ENCODE measurements at places on chromosomes 12 and 14.

DNA sequence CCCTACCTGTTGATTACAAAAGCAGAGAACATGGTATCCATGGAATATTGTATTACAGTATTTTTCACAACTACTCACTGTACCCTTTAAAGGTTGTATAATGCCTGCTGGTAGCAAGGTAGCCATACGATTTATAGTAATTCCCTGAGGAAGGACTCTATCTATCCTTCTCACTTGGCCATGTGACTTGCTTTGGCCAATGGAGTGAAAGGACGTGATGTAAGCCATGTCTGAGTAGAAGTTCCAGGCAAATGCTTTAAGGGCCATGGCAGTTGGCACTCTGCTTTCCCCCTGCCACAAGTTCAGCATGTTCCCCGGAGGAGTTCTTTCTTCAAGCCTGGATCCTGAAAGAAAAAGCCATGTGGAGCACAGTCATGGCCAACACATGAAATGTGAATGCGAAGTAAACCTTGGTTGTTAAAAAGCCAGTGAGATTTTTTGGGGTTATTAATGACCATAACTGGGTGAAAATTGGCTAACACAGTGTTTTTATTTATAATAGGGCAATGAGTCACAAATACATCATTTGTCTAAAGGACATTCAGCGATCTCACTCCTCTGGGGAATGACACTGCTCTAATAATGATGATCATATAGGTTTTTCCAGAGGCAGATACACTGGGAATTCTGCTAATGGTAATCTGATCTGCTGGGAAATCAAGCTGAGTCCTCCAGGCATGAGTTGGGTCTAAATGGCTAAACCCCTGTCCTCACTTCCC lies 67.4 kb upstream of the SLC38A2 start:
- no peak for DNase-seq

GRCh38 chr12:124518051-124518932 lies 49.1 kb downstream of the NCOR2 start:
- DNase-seq: peak; percentile 95

DNA sequence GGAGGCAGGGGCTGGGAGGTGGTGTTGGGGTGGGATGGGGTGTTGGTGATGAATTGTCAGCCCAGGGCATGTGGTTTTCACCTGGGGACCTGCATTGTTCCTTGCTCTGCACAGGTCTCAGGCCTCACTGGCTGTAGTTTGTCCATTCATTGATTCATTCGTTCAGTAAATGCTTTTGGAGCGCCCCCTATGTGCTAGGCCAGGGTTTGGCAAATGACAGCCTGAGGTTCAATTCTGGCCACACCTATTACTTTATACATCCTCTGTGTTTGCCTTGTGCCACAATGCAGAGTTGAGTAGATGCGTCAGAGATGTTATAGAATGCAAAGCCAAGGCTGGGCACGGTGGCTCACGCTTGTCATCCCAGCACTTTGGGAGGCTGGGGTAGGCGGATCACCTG lies 4.7 kb downstream of the ADCK1 start:
- DNase-seq: no peak

- DNase-seq: no peak
Measured at GRCh38 chr12:74644681-74645080, 107.0 kb downstream of the ATXN7L3B start.

- no peak for DNase-seq
Measured at GRCh38 chr12:121536899-121537813, 43.7 kb downstream of the KDM2B start.

GRCh38 chr14:65991104-65991503 lies 495.1 kb upstream of the CCDC196 start:
- DNase-seq: no peak

GRCh38 chr12:62301080-62301798 lies 41.0 kb downstream of the USP15 start:
- DNase-seq: no peak

GRCh38 chr14:22188318-22188717 lies 400.7 kb downstream of the DAD1 start:
- DNase-seq: no peak

DNA sequence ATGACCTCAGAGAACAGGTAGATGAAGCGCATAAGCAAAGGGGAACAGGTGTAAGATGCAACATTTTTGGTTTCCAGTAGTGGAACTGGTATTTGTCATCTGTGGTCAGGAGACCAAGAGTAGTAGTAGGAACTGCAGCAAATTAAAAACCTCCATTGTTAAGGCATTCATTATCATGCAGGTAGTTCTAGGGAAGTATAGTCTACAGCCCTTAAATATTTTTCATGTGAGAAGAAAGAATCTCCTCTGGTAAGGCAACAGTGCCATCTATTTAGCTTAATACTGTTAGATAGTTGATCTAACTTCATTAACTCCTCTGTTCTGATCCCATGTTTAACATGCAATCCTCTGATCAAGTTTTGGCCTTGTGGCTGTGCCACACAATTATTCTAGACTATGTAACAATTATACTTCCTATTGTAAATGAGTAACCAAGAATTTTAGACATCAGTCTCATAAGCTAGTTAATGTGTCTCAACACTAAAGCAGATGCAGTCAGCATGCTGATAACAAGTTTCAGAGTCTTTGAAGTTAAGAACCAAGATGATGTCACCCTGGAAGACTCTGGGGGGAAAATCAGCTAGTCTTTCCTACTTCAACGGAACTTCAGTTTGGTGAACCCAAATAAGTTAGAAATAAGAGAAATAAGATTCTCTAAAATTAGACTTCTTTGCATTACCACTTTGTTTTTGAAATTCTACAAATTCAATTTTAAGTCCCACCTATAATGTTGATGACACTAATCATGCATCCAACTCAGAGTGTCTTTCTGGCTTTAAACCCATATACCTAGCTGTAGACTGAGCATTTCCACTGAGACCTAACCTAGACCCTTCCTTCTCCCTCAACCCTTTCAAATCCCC lies 70.9 kb downstream of the STXBP6 start:
- DNase-seq: peak; percentile 43

- DNase-seq: no peak
Measured at GRCh38 chr12:18899678-18900317, 161.9 kb downstream of the CAPZA3 start.

- no peak for DNase-seq
Measured at GRCh38 chr12:75848431-75848925, 183.1 kb downstream of the PHLDA1 start.

DNA sequence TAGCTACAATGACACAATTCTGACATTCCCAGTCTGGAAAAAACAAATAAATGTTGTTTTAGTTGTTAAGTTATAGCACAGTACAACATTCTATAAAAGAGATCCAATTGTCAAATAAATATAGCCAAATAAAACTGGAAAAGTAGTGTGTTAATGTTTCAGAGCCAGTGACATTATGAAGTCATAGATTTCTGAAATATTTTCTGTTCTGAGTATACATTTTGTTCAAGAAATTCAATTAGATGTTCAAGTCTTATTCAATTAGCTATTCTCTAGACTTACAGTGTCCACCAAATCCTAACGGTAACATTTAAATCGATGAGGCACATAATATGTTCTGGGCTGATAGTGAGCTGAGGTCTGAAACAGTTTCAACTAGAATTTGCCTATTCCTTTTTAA lies 196.1 kb upstream of the ABCD2 start:
- DNase-seq: no peak

GRCh38 chr12:47507221-47507620 lies 198.6 kb downstream of the RPAP3 start:
- no peak for DNase-seq

GRCh38 chr12:29026419-29026818 lies 122.7 kb upstream of the FAR2 start:
- no peak for DNase-seq

- peak; percentile 15 for DNase-seq
Measured at GRCh38 chr12:69330475-69331473, 17.4 kb upstream of the LYZ start.

GRCh38 chr12:6461401-6462233 lies 8.9 kb downstream of the VAMP1 start:
- no peak for DNase-seq

DNA sequence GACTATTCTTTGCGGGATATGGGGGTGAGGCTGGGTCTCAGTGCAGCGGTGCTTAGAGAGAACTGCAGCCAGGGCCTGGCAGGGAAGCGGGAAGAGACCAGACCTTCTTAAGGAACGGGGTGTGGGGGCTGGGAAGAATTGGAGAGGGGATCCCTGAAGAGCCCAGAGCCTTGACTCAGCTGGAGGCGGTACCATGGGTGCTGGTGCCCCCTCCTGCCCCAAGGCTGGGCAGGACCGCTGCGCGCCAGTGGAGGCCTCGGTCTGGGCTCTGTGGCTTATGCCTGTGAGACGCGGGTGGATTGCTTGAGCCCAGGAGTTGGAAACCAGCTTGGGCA lies 1.3 kb upstream of the RNU7-1 start:
- no peak for DNase-seq

GRCh38 chr12:75658901-75659823 lies 147.8 kb upstream of the KRR1 start:
- peak; percentile 61 for DNase-seq

DNA sequence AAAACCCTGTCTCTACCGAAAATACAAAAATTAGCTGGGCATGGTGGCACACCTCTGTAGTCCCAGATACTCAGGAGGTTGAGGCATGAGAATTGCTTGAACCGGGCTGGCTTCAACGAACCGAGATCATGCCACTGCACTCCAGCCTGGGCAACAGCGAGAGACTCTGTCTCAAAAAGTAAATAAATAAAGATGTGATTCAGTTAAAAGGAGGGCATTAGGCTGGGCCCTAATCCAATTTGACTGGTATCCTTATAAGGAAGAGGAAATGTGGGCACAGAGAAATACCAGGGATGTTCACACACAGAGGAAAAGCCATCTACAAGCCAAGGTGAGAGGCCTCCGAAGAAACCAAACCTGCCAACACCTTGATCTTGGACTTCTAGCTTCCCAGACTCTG lies 10.1 kb upstream of the DCAF4 start:
- no peak for DNase-seq

DNA sequence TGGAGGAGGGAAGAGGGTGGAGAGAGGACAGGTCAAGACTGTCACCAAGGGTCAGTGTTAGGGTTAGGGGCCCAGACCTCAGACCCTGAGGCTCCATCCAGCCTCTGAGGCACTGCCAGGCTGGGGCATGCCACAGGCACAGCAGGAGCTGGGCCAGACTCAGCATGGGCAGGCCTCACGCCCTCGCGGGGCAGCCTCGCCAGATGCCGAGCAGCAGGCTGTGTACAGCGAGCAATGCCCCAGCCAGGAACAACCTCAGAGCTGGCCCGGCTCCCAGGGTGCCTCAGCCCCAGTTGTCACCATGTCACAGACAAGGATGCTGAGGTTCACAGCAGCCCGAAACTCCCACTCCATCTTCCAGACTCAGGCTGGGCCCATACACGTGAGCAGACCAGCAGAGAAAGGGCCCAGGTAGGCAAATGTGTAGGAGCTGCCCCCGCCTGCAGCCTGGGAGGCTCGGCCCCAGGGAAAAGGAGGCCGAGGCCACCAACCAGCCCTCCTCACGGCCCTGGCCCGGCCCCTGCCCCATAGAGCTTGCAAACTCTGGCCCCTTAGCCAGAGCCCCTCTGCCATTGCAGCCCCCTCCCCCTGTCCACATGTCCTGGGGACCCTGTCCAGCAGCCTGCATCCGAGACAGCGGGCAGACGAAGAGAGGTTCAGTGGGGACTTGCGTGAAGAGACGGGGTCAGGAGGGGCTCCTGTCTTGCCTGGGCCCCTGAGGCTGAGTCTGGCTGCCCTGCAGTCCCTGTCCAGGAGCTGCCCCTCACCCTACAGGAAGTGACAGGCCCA lies 7.5 kb downstream of the C14orf180 start:
- DNase-seq: no peak

GRCh38 chr12:24356240-24356804 lies 406.9 kb upstream of the SOX5 start:
- DNase-seq: no peak

DNA sequence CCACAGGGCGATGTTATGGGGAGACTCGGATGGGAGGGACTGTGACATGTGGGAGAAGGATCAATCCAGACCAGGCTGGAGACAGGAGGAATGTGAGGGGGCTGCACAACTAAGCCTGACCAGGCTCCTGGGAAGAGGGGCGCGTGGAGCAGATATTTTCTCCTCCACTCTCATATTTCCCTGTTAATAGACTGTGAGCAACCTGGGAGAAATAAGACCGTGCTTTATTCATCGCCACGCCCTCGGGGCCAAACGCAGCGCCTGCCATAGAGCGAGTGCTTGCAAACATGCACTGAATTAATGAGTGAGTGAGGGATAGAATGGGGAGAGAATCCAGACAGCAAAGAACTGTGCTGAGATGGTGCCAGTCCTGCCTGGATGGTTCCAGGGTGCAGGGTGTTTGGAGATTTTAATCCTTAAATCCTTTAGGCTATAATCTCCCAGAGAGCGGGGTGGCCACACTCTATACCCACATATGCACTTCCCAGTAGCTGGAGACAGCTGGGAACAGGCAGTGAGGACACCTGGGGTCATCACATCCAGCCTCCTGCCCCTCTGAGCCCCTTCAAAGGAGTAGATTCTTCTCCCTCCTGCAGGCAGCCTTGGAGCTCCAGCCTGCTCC lies 13.6 kb upstream of the FAIM2 start:
- DNase-seq: no peak

DNA sequence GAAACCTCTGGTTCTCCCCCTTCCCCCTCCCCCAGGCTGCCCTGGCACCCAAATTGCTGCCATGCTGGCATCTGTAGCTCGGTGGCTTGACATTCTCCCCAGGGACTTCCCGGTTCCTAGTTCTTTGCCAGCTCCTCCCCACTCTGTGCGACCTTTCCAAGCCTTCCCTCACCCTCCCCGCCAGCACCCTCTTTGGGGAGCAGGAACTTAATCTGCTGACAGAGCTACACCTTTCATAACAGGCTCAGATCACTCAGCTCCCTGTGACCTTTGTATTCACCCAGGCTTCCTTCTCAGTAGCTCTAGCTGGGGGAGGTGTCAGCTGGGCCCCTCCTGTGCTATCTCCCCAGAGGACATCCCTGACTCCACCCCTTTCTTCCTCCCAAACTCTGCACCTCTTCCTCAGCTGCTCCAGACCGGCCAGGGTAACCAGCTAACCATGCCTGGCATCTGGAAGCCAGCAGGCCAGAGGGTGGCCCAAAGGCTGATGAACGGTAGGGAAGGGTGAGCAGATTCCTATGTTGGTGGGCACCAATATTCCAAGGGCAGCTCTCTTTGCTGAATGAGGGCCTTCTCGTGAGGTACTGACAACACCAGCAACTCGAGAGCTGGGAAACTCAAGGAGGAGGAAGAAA lies 1.8 kb upstream of the COX14 start:
- DNase-seq: no peak

DNA sequence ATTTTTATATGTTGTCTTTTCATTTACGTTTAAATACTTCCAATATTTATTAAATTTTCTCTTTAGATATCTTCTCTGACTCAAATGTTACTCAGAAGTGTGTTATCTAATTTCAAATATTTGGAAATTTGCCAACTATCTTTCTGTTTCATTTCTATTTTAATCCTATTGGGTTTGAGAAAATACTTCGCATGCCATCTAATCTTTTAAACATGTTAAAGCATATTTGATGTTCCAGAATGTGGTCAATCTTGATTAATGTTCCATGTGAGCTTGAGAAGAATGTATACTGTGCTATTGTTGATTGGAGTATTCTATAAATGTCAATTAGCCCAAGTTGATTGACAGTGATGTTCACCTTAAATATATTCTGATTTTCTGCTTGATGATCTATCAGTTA lies 11.9 kb upstream of the DCN start:
- no peak for DNase-seq

All from epithelial cell of proximal tubule (primary cell).